ENCODE measurements at places on chromosomes 3 and 15. TPM values are rescaled to one million over a fixed set of nuclear protein-coding genes. Genes with fewer than 3 reads are reported as not detected.
A peak's percentile ranks its signal among the peaks of the same experiment; 100 is the strongest.

- H3K4me3 ChIP-seq: no peak overlapping the region
- no peak overlapping the region for H3K27ac ChIP-seq
- H3K36me3 ChIP-seq: peaks cover 22% of the 10 kb centered on the region
- H3K4me1 ChIP-seq: peaks cover 53% of the 10 kb centered on the region
- DNase-seq: no peak
Observed at GRCh38 chr3:185759512-185759911, 65.3 kb downstream of the IGF2BP2 start.

DNA sequence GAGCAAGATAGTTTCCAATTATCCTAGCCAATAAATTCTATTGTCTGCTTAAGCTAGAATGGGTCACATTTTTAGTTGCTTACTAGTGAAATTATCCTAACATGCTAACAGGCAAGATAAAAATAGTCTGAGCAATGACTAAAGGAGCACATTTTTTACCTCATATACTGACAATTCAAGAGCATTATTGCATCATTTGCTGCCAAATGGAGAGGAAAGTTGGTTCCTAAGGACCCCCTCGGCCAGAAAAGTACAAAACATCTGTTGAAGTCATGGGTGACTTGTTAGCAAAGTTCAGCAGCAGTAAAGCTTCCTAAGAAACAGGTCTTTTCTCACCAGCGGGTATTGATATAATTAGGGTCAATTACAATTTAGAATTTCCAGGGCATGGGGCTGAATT lies 1001.0 kb downstream of the FHIT start:
- no peaks in the 10 kb centered on the region for H3K4me1 ChIP-seq
- no peak for DNase-seq
- no peak overlapping the region for H3K4me3 ChIP-seq
- no peak overlapping the region for H3K27ac ChIP-seq
- H3K36me3 ChIP-seq: no peaks in the 10 kb centered on the region

DNA sequence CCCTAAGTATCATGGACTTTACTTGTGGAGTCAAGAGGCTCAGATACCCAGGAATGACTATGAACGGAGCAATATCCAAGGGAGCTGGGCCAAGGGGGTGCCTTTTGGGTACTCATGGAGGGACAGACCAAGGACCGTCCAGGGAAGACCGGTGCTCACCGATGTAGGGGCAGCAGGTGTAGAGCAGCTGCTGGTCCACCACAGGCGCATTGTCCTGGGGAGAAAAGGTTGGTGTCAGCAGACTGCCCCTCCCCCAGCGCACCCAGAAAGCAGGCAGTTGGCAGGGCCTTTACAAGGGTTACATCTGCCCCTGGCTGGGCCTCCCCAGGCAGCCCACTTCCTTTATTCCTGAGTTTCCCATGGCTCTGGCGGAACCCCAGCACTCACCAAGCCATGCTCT lies 7.5 kb downstream of the CDAN1 start:
- H3K27me3 ChIP-seq: no peaks in the 10 kb centered on the region
- H3K4me3 ChIP-seq: no peak overlapping the region
- DNase-seq: no peak

DNA sequence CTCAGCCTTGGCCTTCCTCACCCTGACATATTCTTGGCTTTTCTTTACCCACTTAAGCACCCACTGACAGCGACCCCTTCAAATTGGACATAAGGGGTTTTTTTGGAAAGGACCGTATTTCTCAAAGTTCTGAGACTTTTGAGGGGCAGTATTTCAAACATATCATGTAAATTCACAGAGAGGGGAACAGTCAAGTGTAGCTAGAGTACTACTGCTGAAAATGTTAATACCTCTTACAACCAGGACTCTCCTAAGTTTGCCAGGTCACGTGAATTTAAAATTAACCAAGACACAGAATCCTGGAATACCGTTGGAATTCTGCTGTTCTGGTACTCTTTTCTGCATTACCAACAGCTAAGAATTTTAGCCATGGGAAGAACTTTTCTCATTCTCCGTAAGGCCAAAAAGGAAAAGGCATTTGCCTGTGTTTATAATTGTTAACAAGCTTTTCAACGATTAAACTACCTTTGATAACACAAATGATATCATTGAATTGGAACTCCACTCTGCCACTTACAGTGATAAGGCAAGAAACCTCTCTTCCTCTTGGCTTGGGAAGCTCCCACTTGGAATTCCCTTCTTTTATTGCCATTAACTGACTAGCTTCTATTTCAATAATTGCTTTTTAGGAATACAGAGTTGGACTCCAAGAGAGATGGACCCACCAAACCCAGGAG lies 597 bp upstream of the GBE1 start:
- DNase-seq: no peak
- H3K4me3 ChIP-seq: peak overlapping the region; percentile 88
- peaks cover 6% of the 10 kb centered on the region for H3K36me3 ChIP-seq
- peak overlapping the region; percentile 88 for H3K27ac ChIP-seq

- H3K36me3 ChIP-seq: peaks cover 7% of the 10 kb centered on the region
- no peak overlapping the region for H3K4me3 ChIP-seq
- no peak for DNase-seq
- no peaks in the 10 kb centered on the region for H3K4me1 ChIP-seq
- H3K27me3 ChIP-seq: no peaks in the 10 kb centered on the region
Observed at GRCh38 chr3:72791161-72791560, 57.1 kb downstream of the SHQ1 start.

DNA sequence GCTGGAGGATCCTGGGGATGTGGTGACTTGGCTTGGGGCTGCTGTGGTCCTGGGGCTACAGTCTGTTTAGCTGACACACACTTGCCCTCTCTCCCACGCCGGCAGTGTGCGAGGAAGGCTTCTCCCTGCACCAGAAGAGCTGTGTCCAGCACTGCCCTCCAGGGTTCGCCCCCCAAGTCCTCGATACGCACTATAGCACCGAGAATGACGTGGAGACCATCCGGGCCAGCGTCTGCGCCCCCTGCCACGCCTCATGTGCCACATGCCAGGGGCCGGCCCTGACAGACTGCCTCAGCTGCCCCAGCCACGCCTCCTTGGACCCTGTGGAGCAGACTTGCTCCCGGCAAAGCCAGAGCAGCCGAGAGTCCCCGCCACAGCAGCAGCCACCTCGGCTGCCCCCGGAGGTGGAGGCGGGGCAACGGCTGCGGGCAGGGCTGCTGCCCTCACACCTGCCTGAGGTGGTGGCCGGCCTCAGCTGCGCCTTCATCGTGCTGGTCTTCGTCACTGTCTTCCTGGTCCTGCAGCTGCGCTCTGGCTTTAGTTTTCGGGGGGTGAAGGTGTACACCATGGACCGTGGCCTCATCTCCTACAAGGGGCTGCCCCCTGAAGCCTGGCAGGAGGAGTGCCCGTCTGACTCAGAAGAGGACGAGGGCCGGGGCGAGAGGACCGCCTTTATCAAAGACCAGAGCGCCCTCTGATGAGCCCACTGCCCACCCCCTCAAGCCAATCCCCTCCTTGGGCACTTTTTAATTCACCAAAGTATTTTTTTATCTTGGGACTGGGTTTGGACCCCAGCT lies 2.9 kb upstream of the FES start:
- no peak for DNase-seq
- H3K4me1 ChIP-seq: peaks cover 5% of the 10 kb centered on the region
- H3K27me3 ChIP-seq: no peaks in the 10 kb centered on the region
- H3K4me3 ChIP-seq: no peak overlapping the region
- H3K36me3 ChIP-seq: no peaks in the 10 kb centered on the region
- no peak overlapping the region for H3K27ac ChIP-seq

GRCh38 chr3:14947100-14947885 lies at the start of gene NR2C2:
Gene NR2C2, plus strand, starts transcription at chr3:14947583. Its CDS starts 56,332 bp downstream, at chr3:15003915.
- peak; percentile 80 for DNase-seq
- H3K4me1 ChIP-seq: peaks cover 38% of the 10 kb centered on the region
- peaks cover 3% of the 10 kb centered on the region for H3K36me3 ChIP-seq
- H3K27me3 ChIP-seq: no peaks in the 10 kb centered on the region
- H3K27ac ChIP-seq: peak within 1 kb of the TSS; percentile 100

DNA sequence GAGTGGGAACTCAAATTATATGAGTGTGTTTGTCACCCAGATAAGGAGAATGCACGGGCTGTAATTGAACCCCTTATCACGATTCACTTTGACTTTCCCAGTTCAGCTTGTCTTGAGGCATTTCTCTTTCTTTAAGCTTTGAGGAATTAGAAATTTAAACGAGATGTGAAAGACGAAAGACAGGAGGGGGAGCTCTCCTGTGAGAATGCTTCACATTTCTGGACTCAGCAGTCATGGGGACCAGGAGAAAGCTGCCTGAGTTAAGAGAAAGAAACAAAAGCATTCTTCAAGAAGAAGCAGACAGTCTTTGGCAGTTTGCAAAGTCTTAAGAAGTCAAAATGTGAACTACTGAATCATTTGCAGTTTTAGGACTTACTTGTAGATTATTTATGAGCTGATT lies 205.6 kb downstream of the NECTIN3 start:
- DNase-seq: no peak
- no peak overlapping the region for H3K4me3 ChIP-seq
- no peaks in the 10 kb centered on the region for H3K27me3 ChIP-seq
- peak overlapping the region; percentile 4 for H3K27ac ChIP-seq
- H3K36me3 ChIP-seq: no peaks in the 10 kb centered on the region
- H3K4me1 ChIP-seq: peaks cover 16% of the 10 kb centered on the region

GRCh38 chr3:40309925-40310695 lies 603 bp downstream of the EIF1B start:
- DNase-seq: peak; percentile 44
- H3K27me3 ChIP-seq: no peaks in the 10 kb centered on the region
- peaks cover 25% of the 10 kb centered on the region for H3K4me1 ChIP-seq
- peak overlapping the region; percentile 100 for H3K4me3 ChIP-seq
- peak overlapping the region; percentile 99 for H3K27ac ChIP-seq
- peaks cover 2% of the 10 kb centered on the region for H3K36me3 ChIP-seq

DNA sequence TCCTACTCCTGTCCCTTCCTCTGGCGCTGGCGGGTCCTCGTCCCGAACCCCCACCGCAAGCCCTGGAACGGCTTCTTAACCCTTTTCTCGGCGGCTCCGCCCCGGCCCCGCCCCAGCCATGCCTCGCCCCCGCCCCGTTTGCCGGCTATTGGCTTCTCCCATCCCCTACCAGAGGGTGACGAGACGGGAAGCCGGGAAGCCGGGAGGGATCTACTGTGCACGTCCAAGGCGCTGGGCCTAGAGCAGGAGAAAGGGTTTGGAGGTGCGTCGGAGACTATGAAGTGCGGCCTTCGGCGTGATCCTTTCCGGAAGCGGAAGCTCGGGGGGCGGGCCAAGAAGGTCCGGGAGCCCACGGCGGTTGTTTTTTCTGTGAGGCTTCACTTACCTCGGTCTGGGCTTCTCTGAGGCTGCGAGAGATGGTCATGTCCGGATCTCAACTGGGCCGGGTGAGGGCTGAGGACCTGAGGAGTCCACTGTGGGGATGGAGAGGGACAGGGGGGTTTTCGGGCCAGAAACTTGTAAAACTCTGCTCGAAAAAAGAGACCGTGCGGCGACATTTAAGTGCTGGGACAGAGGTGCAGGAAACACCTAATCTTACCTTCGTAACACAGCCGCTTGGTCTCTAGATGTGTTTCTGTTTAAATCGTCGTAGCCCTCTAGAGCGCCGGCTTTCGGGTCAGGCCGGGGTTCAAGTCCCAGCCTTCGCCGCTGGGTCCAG lies 21.4 kb downstream of the ROPN1B start:
- peak overlapping the region; percentile 100 for H3K4me3 ChIP-seq
- peaks cover 6% of the 10 kb centered on the region for H3K36me3 ChIP-seq
- peak; percentile 79 for DNase-seq
- H3K27me3 ChIP-seq: no peaks in the 10 kb centered on the region

GRCh38 chr15:100060276-100060926 lies 281.4 kb downstream of the ADAMTS17 start:
- no peaks in the 10 kb centered on the region for H3K36me3 ChIP-seq
- H3K4me1 ChIP-seq: peaks cover 21% of the 10 kb centered on the region
- H3K27me3 ChIP-seq: no peaks in the 10 kb centered on the region
- no peak overlapping the region for H3K27ac ChIP-seq

DNA sequence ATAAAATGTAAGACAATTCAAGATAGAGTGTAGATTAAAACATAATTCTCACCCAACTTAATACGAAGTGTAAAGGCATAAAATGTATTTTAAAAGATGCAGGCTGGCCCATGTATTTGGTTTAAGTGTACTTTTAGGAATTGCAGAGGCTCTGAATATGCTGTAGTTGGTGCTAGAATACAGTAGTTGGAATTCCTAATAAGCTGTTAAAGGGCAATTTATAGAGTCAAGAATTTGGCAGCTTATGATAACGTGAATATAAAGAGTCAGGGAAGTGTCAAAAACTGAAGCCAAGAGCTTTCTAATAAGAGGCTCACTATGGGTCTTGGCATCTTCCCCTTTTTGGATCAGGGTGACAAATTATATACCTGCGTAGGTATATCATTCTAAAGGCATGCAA lies 36.5 kb downstream of the ADAMTS9 start:
- H3K27ac ChIP-seq: no peak overlapping the region
- no peak for DNase-seq
- H3K4me3 ChIP-seq: no peak overlapping the region
- peaks cover 17% of the 10 kb centered on the region for H3K36me3 ChIP-seq
- peaks cover 39% of the 10 kb centered on the region for H3K4me1 ChIP-seq

DNA sequence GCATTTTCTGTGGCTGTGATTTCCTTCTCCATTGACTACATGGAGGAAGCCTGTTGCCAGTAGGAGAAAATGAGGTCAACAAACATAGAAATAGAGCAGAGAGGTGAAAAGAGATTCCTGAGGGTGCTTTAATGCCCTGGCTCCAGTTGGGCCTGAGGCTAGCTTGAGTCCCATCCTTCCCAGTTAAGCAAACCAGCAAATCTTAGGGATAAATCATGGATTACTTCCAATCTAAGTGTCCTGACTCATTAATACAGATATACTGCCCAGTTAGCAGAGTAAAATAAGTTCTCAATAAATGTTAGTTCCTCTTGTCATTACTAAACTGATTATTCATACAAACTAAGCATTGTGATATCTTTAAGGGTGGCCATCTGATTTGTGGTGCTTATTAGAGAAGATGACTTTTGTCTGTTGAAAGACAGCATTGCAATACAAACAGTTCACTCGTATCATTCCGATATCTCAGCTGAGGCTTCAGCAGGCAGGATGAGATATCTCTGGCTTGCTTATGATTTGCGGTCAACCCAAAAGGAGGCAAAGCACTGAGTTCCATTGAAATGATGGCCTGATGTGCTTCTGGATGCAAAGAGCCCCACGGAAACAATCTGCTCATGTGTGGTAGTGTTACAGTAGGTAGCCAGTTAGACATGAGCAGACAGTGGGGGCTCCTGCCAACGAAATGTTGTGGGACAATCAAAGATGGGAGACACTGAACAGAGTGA lies 6.6 kb upstream of the STARD5 start:
- peaks cover 7% of the 10 kb centered on the region for H3K27me3 ChIP-seq
- H3K27ac ChIP-seq: no peak overlapping the region
- no peak for DNase-seq
- no peaks in the 10 kb centered on the region for H3K36me3 ChIP-seq

- H3K27me3 ChIP-seq: no peaks in the 10 kb centered on the region
- no peak overlapping the region for H3K27ac ChIP-seq
- H3K36me3 ChIP-seq: no peaks in the 10 kb centered on the region
- H3K4me1 ChIP-seq: peaks cover 9% of the 10 kb centered on the region
- DNase-seq: no peak
Observed at GRCh38 chr3:185071287-185071800, 81.5 kb downstream of the C3orf70 start.

- DNase-seq: no peak
- peak overlapping the region; percentile 83 for H3K27ac ChIP-seq
- no peak overlapping the region for H3K4me3 ChIP-seq
- H3K36me3 ChIP-seq: no peaks in the 10 kb centered on the region
- H3K4me1 ChIP-seq: peaks cover 14% of the 10 kb centered on the region
Observed at GRCh38 chr3:109480014-109480413, 142.7 kb upstream of the DPPA4 start.

UCN2 gene
- total RNA-seq: 1.3 TPM

CFAP20DC gene
- 12.8 TPM for total RNA-seq

MKRN3 gene
- 3.8 TPM for total RNA-seq

FBN1 gene
- total RNA-seq: 24.3 TPM

GHSR gene
- not detected for total RNA-seq

PARP3 gene
- 4.3 TPM for total RNA-seq

PARL gene
- 70.4 TPM for total RNA-seq

RARRES1 gene
- 2.5 TPM for total RNA-seq

LINS1 gene
- total RNA-seq: 14.9 TPM

Measured in neural crest cell (in vitro differentiated cells).